ENCODE measurements at places on chromosomes 3 and 15.

DNA sequence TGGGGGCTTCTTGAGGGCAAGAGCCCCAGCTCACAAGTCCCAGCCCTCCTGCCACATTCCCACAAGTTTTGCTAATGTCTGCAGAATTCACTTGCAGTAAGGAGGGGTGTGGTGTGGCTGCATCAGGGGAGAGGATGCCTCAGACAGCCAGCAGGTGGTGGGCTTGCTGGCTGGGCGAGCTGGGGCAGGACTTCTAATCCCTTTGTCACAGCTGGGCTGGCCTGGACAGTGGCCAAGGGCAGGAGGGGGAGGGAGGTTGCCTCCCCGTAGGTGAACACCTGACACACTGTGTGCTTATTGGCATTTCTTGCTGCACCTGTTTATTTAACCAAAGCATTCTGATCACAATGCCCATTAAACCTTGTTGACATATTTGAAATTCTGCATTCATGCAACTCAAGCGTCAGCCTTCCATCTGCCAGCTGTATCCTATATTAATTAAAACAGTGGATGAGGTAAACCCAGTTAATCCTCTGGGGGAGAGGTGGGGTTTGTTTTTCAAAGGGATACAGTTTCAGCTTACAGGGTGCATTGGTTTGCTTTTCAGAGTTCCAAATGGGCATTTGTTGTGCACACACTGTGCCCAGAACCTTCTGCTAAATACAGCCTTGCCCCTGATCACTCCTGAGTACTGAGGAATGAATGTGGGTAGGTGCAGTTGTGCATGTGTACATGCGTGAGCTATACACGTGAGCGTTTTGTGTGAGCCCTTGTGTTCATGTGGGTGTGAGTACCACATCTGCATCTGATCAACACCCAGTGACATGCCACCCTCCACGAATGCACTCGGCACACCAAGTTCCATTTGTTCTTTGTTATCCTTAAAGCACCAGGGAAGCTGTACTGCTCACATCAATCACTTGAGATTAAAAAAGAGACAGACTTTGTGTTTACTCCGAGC is 268.7 kb downstream of the XXYLT1 start:
- no peak for DNase-seq

DNA sequence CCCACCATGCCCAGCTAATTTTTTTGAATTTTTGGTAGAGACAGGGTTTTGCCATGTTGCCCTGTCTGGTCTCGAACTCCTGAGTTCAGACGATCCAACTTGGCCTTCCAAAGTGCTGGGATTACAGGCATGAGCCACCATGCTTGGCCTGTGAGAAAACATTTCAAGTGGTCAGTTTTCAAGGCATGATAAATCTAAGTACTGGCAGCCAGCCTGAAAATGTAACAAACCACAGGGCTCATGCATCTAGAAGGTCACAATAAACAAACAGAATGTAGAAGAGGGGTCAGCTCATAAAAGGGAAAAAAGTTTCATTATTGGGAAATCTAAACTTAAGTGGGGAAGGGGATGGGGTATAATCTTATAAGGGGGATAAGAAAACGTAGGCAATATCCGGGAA is 39.9 kb downstream of the PPCDC start:
- no peak for DNase-seq

DNA sequence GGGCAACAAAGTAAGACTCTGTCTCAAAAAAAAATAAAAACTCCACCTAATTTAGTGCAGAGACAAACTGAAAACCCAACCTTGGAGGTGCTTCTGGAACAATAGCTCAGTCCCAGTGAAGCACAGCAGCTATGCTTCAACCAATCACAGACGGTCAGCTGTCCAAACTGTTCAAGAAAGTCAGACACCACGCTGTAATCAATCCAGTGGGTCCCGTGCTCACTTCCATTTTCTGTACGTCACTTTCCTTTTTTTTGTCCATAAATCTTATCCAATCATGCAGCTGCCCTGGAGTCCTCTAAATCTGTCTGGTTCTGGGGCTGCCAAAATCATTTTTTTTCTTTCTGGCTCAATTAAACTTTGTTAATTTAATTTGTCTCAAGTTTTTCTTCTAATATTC is 93.6 kb upstream of the FAM174B start:
- no peak for DNase-seq

- no peak for DNase-seq
Measured at GRCh38 chr3:120560304-120561250, 35.6 kb upstream of the NDUFB4 start.
